ENCODE measurements at places on chromosomes 13 and 19.

DNA sequence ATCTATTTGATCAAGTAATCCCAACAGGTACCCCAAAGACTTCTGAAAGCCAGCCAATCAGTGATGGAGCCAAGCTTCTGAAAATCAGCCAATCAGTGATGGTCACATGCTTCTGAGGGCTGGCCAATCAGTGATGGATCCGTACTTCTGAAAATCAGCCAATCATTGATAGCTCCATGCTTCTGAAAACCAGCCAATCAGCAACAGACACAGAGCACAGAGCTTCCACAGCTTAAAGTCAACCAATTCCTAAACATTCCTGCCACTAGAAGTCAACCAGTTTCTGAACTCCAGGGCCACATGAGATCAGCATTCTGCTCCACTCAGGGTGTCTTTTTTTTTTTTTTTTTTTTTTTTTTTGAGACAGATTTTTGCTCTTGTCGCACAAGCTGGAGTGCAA, 8.2 kb upstream of the HSD17B14 start:
- no peak for DNase-seq

DNA sequence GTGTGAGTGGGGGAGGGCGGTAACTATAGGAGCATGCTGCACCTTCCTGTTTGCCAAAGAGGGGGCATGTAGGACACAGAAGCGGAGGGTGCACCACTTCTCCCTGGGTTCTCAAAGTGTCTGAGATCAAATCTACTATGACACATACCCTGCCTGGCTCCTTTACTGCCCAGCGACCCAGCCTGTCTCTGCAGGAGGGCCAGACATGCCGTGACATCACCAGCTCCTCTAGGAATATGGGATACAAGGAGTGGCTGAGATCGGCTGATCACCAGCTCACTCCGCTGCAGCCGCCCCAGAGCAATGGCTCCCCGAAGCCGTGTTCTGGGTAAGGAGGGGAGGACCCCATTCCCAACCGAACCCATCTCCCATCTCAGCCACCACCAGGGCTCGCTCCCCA, 16.4 kb upstream of the IGFL1 start:
- no peak for DNase-seq

DNA sequence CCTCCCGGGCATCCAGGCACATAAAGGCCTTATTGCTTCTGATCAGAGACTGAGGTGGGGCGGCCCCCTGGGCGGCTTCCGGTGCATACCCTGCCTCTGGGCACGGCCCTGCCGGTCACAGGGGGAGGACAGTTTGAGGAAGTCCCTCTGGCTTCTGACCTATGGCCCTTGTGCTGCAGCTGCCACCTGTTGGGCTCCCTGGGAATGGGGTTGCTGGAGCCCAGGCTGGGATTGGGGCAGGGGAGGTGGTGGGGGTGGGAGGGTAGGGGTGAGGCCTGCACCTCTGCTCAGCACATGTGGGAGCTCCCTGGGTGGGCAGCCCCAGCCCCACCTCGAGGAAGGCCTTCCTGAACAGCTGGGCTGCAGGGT, 10.7 kb downstream of the ANO8 start:
- DNase-seq = no peak

- no peak for DNase-seq
These were observed 252.2 kb upstream of the SLITRK6 start for GRCh38 chr13:86051134-86052103.

GRCh38 chr19:17021793-17022590, 4.6 kb downstream of the CPAMD8 start:
- DNase-seq = no peak

Data from endothelial cell (in vitro differentiated cells).